ENCODE measurements at places on chromosomes 16 and 17.

GRCh38 chr17:29929006-29929532 is 959 bp downstream of the SSH2 start:
- DNase-seq, result no peak

- DNase-seq, result no peak
Measured at GRCh38 chr16:28985211-28986041, 574 bp downstream of the LAT start.

- no peak for DNase-seq
Measured at GRCh38 chr16:49919327-49919726, 63.4 kb upstream of the ZNF423 start.

- DNase-seq, result no peak
Measured at GRCh38 chr17:41863074-41863848, 2.0 kb downstream of the KLHL11 start.

DNA sequence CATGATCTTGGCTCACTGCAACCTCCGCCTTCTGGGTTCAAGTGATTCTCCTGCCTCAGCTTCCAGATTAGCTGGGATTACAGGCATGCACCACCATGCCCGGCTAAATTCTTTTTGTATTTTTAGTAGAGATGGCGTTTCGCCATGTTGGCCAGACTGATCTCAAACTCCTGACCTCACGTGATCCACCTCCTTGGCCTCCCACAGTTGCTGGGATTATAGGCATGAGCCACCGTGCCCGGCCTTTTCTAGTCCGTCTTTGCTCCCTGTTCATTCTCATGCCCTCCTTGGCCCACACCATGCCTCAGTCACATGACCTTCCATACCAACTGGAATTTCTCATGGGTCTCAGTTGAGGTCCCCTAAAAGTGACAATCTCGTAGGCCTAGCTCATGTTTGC is 86.9 kb downstream of the SNX29 start:
- DNase-seq, result no peak

DNA sequence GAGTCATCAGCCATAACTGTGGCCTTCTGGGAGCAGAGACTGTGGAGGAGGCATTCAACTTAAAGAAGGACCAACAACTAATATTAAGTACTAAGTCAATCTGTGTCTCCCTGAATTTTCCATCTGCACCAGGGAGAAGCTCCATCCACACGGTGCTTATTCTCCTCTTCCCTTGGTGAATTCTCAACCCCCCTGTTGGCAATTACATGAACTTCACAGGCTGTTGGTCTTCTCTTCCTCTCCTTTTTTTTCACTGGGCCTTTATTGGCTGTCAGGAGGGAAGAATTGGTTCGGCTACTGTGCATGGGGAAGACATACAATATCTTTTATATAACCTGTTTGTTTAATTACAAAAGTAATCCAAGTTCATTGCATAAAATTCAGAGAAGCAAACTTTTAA is 152.8 kb upstream of the IRX6 start:
- DNase-seq, result no peak

- no peak for DNase-seq
Measured at GRCh38 chr17:13851889-13852288, 217.4 kb upstream of the COX10 start.

GRCh38 chr17:3768341-3768740 is 32.6 kb downstream of the ITGAE start:
- no peak for DNase-seq

- DNase-seq, result no peak
Measured at GRCh38 chr16:86877835-86878234, 299.5 kb downstream of the FOXL1 start.

DNA sequence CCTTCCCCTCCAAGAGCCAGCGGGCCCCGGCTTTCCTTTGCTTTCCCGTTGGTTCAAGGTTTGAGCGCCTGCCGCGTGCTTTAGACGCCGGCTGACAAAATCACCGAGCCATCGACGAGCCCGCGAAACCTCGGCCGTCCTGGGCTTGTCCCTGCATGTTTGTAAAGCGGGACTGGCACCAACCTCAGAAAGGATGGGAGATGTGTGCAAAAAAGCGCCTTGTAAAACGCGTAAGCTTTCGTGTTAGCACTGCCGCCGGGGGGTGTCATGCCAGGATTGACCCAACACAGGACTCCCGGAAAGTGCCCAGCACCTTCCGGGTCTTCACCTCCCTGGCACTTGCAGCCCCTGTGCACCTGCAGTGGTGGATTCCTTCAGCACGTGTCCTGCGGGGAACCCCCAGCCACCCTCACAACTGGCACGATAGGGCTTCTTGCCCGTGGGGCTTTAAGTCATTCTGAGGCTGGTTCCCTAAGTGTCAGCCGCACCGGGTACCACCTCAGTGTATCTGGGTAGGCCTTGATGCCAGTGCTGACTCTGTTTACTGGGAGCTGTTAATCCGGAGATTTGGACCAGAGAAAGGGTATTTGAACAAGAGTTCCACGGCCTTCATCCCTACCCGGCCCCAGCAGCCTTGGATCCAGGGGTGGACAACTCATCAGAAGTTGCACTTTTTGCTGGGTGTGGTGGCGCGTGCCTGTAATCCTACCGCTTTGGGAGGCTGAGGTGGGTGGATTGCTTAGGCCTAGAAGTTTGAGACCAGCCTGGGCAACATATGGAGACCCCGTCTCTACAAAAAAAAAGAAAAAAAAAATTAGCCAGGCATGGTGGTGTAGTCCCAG is 817 bp downstream of the NDUFAF8 start:
- DNase-seq, result peak; percentile 21

DNA sequence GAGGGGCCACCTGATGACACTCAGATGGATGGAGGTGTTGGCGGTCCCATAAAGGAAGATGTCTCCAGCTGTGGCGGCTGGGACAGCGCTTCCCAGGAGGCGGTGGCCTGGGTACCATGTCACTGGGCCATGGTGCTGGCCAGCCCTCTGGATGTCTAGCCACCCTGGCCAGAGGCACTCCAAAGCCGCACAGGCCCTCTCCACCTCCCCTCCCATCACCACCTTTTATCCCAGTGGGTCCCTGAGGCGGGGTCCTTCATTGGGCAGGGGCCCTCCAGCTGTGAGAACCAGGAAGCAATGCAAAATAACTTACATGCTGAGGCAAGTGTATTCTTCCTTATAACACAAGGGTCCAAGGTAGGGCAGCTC is 23.1 kb downstream of the RAB11FIP4 start:
- no peak for DNase-seq

Measured in stimulated activated CD8-positive, alpha-beta memory T cell treated with anti-CD3 and anti-CD28 coated beads, Interleukin-15, amount 100 ng/mL, for 24 hours (primary cell).